ENCODE measurements at places on chromosomes 2 and 18.

GRCh38 chr2:132479155-132479554 lies 62.5 kb downstream of the GPR39 start:
- no peak for DNase-seq

DNA sequence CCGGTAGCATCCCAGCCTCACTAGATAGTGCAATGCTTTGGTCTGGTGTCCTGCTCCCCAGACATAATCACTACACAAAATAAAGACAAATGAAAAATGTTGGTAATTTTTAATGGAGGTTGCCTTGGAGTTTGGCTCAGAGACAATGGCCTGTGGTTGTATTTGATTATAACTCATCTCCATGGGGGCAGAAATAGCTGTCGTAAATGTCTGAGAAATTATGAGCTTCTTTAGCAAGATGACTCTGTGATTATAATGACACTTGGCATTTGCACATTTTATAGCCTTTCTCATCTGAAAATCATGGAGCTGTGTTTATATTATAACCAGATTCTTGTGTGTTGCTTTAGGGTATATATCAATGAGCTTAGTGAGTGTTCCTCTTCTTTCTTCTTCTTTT lies 1779.7 kb upstream of the CELF4 start:
- DNase-seq = no peak

- DNase-seq = no peak
Observed at GRCh38 chr2:121121661-121122060, 163.3 kb downstream of the TFCP2L1 start.

DNA sequence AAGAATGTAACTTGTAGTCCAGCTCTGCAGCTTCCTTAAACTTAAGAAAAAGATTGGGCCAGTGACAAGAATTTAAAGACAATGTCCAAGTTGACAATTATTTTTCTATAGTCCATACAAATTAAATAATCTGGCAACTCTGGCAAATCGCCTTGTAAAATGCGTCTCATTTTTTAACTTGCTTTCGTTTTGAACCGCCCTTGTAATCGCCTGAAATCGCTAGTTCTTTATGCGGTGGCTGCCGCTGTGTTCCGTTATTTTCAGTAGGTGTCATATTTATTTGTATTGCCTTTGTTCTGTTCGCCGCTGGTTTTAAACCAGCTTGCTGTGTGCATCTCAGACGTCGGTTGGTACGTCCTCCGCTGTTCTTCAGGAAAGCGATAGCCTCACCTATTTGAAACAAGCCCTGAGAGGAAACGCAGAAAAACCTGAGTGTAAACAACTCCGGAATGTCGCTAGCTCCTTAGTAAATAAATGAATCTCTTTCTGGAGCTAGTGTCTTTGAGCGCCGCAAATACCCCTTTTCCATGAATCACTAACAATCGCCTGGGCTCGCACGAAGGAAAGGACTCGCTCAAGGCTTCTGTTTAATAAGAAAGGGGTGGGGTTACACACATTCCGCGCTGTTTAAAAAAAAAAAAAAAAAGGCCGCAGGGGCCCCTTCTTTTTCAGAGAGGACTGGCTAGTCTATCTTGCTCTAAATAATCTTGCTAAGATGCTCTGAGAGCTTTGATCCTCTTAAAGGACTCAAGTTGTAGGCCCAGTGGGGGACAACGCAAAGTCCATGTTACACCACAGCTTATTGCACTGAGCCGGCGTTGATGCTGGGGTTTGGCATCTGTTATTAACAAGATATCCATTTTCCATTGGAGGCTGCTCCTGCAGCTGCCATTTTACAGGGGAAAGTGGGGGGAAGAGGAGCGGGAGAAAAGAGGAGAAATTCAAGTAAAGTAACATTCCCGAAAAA lies 3.0 kb downstream of the HOXD8 start:
- no peak for DNase-seq

- DNase-seq = no peak
Observed at GRCh38 chr2:48276626-48277025, 253.3 kb upstream of the STON1 start.

DNA sequence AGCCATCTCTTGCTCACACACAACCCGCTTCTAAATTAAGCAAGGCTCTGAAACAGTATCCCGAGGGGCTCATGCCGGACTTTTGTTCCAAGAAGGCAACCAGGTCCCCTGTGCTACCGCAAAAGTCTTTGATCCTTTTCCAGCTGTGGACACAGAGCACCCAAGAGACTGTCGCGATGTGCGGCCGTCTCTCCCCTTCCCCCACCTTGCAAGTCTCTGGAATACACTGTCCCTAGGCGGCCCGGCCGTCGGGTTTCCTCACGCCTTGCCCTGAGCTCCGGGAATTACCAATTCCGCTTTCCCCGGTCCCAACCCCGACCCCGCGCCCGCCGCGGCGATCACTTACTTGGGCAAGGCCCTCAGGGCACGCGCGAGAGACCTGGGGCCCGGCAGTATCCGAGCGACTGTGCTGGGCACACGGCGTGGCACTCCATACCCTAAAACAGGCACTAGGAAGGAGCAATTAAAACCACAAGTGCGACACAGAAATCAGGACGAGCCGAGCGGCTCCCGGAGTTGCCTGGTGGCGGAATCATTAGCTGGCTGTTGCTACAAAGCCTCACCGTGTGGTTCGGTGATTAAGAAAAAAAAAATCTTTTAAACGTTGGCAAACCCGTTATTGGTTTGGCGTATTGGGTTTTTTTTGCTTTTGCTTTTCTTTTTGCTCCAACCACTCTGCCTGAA lies 2.2 kb upstream of the DLX1 start:
- no peak for DNase-seq

- no peak for DNase-seq
Observed at GRCh38 chr18:10661317-10661716, 135.5 kb downstream of the NAPG start.

- no peak for DNase-seq
Observed at GRCh38 chr2:223545830-223546229, 56.3 kb downstream of the SCG2 start.

GRCh38 chr2:65129286-65129825 lies 550 bp downstream of the RAB1A start:
- DNase-seq = no peak

GRCh38 chr2:70808983-70809958 lies 11.1 kb downstream of the CLEC4F start:
- DNase-seq = no peak

DNA sequence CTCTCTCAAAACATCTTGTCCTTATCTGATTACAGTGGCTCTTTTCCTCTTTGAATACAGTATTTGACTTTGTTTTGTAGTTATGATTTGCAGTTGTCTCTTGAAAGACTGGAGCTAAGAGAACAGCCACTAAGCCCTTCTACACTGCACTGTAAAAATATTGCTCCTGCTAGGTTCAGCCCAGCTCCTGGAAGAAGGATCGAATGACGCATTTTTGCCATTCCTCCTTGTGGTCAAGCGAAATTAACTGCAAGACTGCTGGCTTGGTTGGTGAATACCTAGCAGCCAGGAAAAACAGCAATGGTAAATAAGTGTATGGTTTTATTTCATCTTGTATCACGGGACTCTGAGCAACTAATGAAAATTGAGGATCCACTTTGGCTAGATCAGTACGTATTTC lies 407.8 kb upstream of the CDH2 start:
- no peak for DNase-seq

GRCh38 chr2:234448506-234449184 lies 48.2 kb downstream of the ARL4C start:
- no peak for DNase-seq

DNA sequence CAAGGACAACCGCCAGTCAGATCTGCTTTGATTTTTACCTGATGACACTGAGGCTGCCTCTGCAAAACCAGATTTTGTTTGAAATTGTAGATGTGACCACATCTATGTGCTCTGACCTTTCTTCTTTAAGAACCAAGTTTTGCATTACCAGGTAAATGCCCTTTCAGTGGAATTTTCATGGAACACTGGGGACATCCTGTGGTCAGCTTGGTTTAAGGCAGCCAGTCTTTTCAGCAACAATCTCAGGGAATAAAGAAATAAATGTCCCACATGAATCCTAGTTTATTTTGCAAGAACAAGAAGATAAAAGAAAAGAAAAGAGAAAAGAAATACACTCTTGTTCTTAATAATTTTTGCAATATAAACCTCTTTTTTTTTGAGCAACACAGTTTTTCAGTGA lies 90.6 kb downstream of the POU3F3 start:
- no peak for DNase-seq

DNA sequence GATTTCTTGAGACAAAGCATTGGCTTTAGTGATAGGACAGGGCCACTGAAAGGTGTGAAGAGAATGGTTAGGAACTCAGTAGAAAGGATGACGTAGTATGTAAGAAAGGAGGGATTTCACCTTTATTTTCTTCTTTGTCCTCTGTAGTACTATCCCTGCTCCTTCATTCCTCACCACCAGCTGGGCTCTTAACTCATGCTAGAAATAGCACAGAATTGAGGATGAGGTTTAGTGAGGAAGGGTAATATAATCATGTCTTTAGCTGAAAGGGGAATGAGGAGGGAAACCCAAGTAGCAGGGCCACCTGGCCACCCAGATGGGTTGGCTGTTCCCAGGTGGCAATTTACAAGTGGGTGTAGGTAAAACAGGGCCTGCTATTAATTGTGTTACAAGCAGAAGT lies 15.2 kb downstream of the ACVR2A start:
- no peak for DNase-seq

DNA sequence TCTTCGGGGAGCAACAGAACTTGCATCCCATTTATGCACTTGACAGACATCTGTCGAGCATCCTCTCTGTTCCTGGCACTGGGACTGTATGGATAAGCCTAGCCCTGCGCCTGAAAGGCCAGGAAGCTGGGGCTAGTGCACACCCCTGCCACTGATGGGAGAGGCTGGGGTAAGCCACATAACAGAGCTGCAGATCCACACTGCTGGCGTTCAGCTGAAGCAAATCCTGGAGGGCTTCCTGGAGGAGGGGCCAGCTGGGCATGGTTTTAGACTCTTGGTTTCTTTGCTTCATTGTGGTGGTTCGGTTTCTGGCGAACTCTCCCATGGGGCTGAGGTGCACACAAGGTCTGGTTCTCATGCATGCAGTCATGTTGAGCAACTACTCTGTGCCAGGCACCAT lies 45.5 kb upstream of the FOSL2 start:
- no peak for DNase-seq

DNA sequence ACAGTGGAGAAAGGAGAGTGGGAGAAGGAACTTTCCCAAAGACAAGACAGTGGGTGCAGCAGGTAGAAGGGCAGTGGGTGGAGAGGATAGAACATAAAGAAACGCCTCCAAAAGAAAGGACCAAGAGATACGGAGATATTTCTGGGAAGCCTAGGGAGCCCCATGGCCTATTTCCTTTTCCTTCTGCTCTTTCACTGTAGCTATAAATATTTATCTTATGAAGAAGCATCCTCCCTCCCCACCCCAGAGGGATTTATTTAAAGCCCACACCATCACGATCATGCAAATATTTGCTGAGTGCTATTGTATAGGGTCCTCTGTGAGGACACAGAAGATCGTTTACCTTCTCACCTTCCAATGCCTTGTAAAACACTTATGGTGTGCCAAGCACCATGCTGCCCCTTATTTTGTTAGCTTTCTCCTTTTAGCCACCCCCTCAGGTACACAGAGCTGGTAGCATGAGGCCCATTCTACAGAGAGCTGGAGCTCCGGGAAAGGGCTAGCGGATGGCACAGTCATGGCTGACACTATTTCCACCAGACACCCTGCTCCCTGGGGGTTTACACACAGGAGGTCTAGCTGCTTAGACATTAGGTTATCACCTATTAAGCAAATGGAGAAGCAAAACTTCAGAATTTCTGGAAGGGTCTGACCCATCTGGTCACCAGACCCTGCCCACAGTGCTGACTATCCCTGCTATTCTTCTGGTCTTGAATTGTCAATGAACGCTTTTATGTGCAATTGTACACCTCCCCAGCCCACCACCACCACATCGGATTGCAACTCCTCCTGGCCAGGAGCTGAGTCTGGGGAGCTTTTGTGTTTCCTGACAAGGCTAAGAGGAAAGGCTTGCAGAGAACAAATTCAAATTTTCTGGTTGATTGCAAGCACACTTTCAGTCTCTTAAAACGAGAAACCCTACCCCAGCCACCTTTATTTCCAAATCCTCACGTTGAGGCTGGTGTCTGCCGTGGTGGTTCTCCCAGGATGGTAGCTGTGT lies 91.8 kb upstream of the KLF7 start:
- DNase-seq = no peak

Data from memory B cell (primary cell).